ENCODE measurements at places on chromosomes 5 and 9.

- no peak for DNase-seq
Measured at GRCh38 chr5:109691996-109692395, 2.3 kb downstream of the MAN2A1 start.

- DNase-seq, result no peak
Measured at GRCh38 chr5:134370311-134370870, 978 bp upstream of the UBE2B start.

- DNase-seq, result no peak
Measured at GRCh38 chr5:76524101-76524835, 98.9 kb downstream of the F2RL2 start.

- DNase-seq, result no peak
Measured at GRCh38 chr5:56565283-56565615, 250.1 kb upstream of the MAP3K1 start.

GRCh38 chr5:116585227-116585626 is 10.6 kb upstream of the SEMA6A start:
- no peak for DNase-seq

- no peak for DNase-seq
Measured at GRCh38 chr5:30034870-30035269, 1158.6 kb upstream of the CDH6 start.

DNA sequence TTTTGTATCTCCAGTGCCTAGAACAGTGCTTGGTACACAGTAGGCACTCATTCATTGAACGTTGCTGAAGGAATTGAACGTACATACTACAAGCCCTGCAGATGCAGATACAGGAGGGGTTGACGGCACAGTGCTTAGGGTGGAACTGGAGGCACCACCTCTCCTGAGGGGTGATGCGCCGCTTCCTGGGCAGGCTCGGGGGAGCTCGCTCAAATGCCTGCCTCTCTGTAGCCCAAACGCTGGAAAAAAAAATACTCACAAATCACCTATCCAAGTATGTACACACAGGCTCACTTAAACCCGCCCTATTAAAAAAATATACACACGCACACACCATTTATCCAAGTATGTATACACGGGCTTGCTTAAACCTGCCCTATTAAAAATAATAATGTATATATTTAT is 536 bp upstream of the COMMD10 start:
- no peak for DNase-seq

DNA sequence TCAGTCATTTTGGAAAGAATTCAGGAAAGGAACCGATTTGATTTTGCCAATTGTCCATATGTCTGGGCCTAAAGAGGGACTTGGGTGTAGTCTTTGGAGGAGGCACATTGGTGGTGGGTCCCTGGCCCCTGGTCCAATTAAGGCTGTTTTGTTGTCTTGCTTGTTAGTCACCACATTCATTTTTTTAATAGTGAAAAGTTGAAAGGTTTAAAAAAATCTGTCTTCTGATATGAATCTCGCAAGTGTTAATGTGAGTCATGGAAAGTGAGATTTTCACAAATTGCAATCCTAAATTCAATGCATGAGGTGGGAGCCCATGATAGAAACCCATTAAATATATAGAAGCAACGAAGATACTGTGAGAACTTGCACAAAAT is 165.9 kb upstream of the OTULINL start:
- DNase-seq, result no peak

DNA sequence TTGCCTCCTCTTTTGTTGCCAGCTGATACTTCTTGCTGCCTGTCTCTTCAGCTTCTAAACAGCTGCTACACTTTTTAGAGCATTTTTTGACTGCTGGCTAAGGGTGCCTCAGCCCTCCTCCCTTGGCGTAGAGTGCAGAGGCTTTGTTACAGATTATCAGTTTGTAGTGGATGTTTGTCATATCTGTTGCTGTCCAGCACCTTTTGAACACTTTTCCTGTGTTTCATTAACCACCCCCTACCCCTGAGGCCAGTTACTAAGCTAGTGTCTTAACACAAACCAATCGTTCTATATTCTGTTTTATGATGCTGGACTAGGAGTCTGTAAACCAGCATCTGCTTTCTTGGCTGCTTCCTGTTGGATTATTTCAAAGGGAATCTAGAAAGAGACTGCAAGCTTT is 441.5 kb downstream of the DNAH5 start:
- no peak for DNase-seq

GRCh38 chr9:93520523-93520922 is 55.9 kb upstream of the PHF2 start:
- no peak for DNase-seq

DNA sequence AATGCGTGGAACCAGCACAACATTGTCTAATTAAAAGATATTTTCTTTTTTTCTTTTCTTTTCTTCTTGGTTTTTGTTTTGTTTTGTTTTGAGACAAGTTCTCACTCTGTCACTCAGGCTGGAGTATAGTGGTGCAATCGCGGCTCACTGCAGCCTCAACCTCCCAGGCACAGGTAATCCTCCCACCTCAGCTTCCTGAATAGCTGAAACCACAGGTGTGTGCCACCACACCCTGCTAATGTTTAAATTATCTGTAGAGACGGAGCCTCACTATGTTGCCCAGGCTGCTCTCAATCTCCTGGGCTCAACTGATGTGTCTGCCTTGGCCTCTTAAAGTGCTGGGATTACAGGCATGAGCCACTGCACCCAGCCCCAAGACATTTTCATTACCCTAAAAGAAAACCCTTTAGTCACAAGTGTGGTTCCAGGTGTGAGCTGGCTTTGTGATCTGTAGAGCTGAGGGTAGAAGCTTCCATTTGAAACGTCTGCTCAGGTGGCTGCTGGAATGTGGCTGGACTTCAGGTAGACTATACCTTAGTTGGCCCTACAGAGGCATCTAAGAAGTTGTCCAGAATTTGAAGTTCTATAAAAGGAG is 19.1 kb upstream of the NEK6 start:
- no peak for DNase-seq

GRCh38 chr9:93567271-93567959 is 9.0 kb upstream of the PHF2 start:
- no peak for DNase-seq

DNA sequence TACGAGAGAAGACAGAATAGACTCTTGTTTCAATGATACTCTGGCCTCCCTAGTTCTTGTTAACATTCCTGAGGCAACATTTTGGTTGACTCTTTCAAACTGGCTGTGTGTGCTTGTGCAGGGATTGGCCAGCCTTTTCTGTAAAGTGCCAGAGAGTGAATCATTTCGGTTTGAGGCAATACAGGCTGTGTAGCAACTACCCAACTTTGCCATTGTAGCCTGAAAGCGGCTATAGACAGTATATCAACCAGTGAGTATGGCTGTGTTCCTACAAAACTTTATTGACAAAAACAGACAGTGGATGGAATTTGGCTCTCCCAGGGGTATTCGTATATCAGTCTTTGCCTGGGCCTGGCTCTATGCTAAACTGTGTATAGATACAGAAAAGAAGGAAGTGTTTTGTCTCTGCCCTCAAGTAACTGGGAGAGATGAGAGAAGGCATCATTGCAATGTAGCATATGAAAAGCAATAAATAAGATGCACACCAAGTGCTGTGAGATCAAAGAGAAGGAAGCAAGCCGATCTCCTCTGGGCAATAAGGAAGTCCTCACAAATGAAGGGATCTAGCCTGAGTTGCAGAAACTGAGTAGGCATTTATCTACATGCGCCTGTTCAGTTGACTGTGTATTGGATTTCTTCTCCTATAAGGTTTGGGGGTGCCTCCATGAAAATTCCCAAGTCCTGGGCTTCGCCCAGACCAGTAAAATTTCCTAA is 568.0 kb upstream of the KLF4 start:
- DNase-seq, result peak; percentile 80

- no peak for DNase-seq
Measured at GRCh38 chr5:82413302-82414040, 135.3 kb upstream of the RPS23 start.

DNA sequence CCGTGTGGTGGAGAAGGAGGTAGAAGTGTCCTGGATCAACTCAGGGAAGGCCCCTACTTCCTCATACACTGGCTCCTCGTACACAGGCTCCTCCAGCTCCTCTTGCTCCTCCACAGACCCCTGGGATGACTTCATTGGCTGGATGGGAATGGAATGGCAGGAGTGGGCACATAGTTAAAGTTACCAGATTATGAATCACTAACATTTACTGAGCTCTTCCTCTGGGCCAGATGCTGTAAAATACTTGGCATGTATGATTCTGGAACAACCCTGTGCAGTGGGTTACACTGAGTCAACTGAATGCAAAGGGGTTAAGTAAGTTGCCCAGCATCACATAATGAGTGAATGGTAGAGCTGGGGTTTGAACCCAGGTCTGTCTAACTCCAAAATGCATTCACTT is 3.1 kb upstream of the FCHSD1 start:
- DNase-seq, result no peak

- DNase-seq, result no peak
Measured at GRCh38 chr9:7304627-7304995, 495.0 kb downstream of the DMAC1 start.

- no peak for DNase-seq
Measured at GRCh38 chr5:177134697-177135225, 1.2 kb downstream of the NSD1 start.

DNA sequence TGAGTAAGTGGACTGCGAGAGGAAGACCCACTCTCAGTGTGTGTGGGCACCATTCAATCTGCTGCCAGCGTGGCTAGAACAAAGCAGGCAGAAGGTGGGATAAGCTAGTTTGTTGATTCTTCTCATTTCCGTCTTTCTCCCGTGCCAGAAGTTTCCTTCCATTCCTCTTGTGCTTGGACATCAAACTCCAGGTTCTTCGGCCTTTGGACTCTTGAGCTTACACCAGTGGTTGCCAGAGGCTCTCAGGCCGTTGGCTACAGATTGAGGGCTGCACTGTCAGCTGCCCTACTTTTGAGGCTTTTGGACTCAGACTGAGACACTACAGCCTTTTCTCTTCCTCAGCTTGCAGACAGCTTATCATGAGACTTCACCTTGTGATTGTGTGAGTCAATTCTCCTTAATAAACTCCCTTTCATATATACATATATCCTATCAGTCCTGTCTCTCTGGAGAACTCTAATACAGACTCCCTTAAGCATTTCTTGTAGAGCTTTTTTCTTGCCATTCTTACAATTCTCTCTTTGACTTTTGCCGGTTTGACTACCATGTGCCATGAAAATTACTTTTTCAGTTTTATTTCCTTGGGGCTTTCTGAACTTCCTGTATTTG is 494.9 kb downstream of the PRR16 start:
- DNase-seq, result no peak

- no peak for DNase-seq
Measured at GRCh38 chr5:143116814-143117213, 286.7 kb downstream of the NR3C1 start.

- DNase-seq, result no peak
Measured at GRCh38 chr9:5122116-5122515, 63.3 kb downstream of the INSL6 start.

GRCh38 chr5:147464211-147464610 is 45.7 kb downstream of the DPYSL3 start:
- no peak for DNase-seq

DNA sequence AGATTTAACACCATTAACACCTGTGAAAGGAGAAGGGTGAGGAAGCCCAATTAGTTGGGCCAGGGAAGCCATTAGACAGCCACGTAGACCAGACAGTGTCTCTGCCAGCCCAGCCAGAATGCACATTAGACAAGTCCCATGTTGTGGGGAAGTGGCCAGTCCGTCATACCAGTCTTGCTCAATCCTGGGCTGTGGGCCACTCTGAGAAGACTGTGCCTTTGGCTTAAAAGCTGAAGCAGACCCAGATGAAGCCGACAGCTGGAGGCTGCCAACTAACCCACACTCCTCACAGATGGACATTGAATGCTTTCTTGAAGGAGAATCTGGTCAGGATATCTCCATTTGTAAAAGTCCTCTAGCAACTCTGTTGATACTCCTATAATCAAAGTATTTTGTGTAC is 128.5 kb downstream of the CHSY3 start:
- peak; percentile 76 for DNase-seq

- no peak for DNase-seq
Measured at GRCh38 chr5:41903382-41903891, 707 bp upstream of the RIMOC1 start.

- DNase-seq, result no peak
Measured at GRCh38 chr5:126591549-126591948, 3.5 kb downstream of the ALDH7A1 start.

- DNase-seq, result no peak
Measured at GRCh38 chr9:37968228-37968701, 64.3 kb upstream of the SLC25A51 start.

DNA sequence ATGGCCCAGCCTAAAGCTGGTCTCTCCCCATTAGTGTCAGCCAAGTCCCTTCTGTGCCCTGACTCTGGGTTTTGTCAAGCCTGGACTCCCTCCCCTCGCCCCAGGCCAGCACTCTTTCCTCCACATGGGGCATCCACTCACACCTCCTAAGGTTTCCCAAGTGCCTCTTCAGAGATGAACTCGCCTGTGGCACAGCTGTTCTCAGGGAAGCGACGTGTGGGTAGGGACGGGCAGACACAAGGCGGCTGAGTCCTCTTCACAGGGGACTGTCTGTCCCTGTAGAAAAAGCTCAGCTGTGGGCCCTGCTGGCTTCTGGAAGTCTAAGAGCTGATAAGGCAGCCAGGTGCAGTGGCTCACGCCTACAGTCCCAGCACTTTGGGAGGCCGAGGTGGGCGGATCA is 78.5 kb downstream of the CACNA1B start:
- no peak for DNase-seq

- DNase-seq, result no peak
Measured at GRCh38 chr5:155089643-155090042, 76.1 kb downstream of the KIF4B start.
